Stomach (tissue), 19 donors: ENCODE measurements at places on chromosomes 4 and X.

GRCh38 chr4:38948551-38948950 lies 80.9 kb downstream of the FAM114A1 start:
- peak; percentile 57 for DNase-seq

GRCh38 chr4:34733185-34733941 lies 1511.0 kb downstream of the ARAP2 start:
- DNase-seq, result no peak

GRCh38 chrX:103356858-103357257 lies 552 bp downstream of the TCEAL9 start:
- DNase-seq, result peak; percentile 81

GRCh38 chrX:110015032-110015431 lies 12.1 kb downstream of the TMEM164 start:
- no peak for DNase-seq

DNA sequence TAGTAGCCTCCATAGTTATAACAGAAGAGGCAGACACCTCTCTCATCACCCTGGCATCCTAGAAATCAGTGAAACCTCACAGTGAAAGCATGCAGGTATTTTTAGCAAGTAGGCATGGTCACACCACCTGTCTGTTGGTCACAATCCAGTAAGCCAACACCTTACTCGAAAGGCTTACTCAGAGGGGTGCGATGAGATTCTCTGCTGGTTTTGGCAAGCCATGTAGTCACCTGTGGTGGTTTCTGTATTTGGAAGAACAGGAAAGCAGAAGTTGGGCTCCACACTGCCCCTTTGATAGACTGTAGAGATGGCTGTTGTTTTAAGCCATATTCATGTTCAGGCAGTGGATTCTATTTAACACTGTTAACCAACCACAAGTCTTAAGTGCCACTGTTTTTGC lies 134.7 kb downstream of the DCLK2 start:
- no peak for DNase-seq

- DNase-seq, result no peak
Observed at GRCh38 chrX:100944601-100945000, 15.9 kb upstream of the XKRX start.

- peak; percentile 62 for DNase-seq
Observed at GRCh38 chr4:40909363-40909876, 159.7 kb downstream of the NSUN7 start.

DNA sequence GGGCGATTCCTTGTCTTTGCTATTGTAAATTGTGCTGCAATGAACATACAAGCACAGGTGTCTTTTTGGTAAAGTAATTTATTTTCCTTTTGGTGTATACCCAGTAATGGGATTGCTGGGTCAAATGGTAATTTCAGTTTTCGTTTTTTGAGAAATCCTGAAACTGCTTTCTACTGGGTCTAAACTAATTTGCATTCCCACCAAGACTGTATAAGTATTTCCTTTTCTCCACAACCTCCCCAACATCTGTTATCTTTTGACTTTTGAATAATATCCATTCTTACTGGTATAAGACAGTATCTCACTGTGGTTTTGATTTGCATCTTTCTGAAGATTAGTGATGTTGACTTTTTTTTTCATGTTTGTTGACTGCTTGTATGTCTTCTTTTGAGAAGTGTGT lies 2506.0 kb downstream of the PCDH7 start:
- DNase-seq, result no peak

DNA sequence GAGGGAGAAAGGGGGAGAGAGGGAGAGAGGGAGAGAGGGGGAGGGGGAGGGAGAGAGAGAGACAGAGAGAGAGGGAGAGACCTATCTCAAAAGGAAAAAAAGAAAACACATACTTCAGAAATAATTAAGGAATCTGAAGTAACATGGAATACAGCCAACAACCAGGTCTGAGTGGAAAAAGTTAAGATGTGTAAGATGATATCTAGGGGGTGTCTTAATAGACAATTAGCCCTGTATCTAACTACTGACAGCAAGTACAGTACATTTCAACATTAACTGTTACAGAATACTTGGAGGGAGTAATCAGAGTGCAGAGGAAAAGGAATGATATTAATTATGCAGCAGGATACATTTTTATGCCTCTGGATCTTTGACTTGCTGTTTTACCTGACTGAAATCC lies 22.4 kb downstream of the NUP54 start:
- no peak for DNase-seq

GRCh38 chr4:95066050-95066449 lies 308.3 kb downstream of the BMPR1B start:
- DNase-seq, result no peak

GRCh38 chr4:34046580-34046979 lies 2197.7 kb downstream of the ARAP2 start:
- no peak for DNase-seq

DNA sequence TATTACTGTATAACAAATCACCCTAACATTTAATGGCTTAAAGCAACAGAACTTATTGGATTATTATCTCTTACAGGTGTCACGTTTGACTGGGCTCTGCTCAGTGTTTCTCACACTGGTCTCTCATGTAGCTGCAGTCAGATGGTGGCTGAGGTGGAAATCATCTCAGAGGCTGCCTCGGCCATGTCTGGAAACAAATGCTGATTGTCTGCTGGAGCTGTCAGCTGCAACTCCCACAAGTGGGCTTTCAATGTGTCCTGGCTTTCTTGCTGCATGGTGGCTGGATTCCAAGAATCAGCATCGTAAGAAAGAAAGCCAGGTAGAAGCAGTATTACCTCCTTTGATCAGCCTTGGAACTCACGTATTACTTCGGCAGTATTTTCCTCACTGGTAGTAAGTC lies 277.6 kb downstream of the SPANXN1 start:
- no peak for DNase-seq

- no peak for DNase-seq
Observed at GRCh38 chrX:153626025-153626633, 20.9 kb upstream of the DUSP9 start.

GRCh38 chr4:123379392-123379791 lies 17.2 kb upstream of the SPRY1 start:
- no peak for DNase-seq

DNA sequence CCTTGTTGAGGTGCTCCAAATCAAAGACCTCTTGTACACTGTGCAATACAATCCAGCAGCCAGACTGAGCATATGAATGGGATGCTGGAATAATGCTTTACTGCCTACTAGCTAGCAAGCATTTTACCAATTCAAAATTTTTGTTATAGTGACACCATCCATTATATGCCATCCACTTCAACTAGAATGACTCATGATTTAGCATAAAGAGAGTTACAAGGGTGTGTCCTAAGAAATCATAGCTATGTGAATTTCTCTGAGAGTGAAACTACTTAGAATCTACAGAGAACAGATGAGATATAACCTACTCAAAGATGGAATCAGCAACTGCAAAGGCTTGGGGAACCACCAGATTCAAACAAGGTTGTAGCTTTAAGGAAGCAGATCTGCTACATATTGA lies 221.9 kb downstream of the LHFPL1 start:
- DNase-seq, result no peak

- DNase-seq, result peak; percentile 60
Observed at GRCh38 chr4:153538487-153539357, 72.6 kb downstream of the TMEM131L start.

- no peak for DNase-seq
Observed at GRCh38 chr4:180925805-180926204, 1317.4 kb upstream of the TENM3 start.

GRCh38 chr4:178316211-178316610 lies 874.0 kb upstream of the AGA start:
- DNase-seq, result no peak

DNA sequence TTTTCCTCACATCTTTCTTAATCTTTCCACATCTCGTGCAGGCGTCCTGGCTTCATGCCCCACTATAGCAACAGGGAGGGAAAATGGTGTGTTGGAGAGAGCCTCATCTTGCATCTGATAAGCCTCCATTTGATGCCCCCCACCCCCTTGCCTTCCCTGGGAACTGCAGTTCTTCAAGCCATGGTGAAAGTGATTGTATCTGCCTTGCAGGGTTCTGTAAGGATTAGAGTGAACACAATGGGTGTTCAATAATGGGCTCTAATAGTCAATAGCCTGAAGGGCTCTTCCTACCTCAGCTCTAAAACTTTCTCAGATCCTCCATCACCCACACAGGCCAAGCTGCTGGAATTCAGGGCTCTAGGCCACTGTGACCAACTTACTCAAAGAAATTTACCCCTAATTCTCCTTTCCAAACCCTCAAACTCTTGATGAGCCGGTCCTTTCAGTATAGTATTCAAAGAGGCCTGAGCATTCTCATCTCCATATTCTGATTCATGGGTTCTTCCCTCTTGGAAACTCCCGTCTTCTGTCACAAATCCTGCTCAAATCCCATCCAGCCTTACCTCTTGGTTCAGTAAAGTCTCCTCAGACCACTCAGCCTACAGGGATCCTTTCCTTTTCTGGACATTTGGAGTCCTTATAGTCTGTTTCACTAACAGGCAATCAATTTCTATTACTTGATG lies 128.3 kb upstream of the TRIM2 start:
- no peak for DNase-seq
